ENCODE measurements at places on chromosomes 4 and X. TPM values are rescaled to one million over a fixed set of nuclear protein-coding genes. Genes with fewer than 3 reads are reported as not detected.

FGFR3 gene
- 0.29 TPM for total RNA-seq

SPATA18 gene
- total RNA-seq = 24.5 TPM

FRAS1 gene
- total RNA-seq = 13.8 TPM

GRIA3 gene
- total RNA-seq = 0.22 TPM

ADH5 gene
- 184 TPM for total RNA-seq

MFAP3L gene
- total RNA-seq = 1.1 TPM

PABPC1L2A gene
- not detected for total RNA-seq

FHDC1 gene
- under 0.01 TPM for total RNA-seq

NWD2 gene
- total RNA-seq = not detected

UGT8 gene
- total RNA-seq = 0.14 TPM

NR3C2 gene
- 2.6 TPM for total RNA-seq

LRP2BP gene
- 0.43 TPM for total RNA-seq

WDFY3 gene
- 105 TPM for total RNA-seq

CITED1 gene
- 0.22 TPM for total RNA-seq
